ENCODE measurements at places on chromosomes 13 and 19.

DNA sequence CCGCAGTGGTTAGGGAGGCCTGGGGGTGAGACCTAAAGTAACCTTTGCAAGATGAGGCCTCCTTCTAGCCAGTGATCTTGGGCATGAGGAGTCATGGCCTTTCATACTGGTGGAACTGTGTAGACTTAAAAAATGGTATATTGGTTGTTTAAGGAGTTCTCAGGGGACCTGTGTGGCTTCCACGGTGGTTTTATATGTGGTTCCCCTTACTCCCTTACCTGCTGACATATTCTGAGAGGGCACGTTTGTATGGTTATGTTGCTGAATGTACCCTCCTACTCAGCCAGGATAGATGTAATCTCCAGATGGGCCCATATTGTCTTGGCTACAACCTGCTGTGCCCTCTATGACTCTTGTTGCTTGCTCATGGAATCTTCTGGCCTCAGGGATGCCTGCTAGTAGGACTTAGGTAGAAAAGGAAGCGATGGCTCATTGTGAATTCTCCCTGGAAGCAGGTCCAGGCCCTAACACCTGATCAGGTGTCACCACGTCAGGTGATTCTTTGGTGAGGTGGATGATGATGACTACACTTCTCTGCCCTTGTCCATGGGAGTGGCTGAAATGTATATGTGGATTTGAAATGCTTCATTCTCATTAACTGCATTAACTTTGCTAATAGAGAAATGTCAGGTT, 1.8 kb downstream of the ZNF460 start:
- DNase-seq, result peak; percentile 45

DNA sequence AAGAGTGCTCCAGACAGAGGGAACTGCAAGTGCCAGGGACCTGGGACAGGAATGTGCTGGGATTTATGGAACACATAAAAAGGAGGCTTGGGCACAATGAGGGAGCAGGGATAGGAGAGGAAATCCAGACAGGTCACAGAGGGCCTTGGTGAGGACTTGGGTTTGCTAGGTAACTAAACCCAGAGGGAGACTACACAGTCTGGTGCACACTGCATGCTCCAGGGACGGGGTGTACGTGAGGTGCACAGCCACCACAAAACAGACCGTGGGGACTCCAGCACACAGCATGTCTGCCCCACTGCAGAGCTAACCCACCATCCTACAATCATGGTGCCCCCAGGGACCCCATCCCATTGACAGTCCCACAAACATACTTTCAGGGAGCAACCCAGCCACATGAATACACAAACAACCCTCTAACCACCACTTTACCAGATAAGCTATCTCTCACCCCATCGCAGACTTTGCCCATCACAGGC, 5.5 kb upstream of the ZFP36 start:
- no peak for DNase-seq

- DNase-seq, result no peak
Observed at GRCh38 chr13:32923725-32924124, 92.5 kb upstream of the KL start.

DNA sequence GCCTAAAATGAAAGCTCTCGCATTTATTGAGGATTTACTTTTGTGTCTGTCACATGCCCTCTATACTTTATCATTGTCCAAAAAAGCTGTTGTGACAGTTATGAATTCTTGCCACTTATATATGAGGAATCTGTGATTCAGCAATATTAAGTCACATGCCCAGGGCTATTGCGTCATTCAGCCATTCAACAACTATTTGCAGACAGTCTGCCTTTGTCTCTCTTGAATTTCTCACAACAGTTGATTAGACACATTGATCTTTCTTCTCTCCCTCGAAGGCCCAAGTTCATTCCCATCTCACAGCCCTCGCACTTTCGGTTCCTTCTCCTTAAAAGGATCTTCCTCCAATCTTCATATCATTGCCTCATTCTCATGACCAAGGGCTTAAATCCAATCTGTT, 342.6 kb downstream of the MZT1 start:
- no peak for DNase-seq

DNA sequence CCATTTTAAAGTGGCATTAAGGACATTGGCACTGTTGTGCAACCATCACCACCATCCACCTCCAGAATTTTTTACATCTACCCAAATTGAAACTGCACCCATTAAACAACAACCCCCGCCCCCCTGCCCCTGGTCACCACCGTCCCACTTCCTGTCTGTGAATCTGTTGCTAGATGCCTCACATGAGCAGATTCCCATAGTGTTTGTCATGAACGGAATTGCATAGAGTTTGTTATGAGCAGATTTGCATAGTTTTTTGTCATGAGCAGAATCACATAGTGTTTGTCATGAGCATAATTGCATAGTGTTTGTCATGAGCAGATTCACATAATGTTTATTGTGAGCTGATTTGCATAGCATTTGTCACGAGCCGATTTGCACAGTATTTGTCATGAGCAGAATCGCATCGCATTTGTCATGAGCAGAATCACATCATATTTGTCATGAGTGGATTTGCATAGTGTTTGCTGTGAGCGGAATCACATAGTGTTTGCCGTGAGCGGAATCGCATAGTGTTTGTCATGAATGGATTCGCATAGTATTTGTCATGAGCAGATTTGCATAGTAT, 54.0 kb upstream of the GTF3A start:
- no peak for DNase-seq

DNA sequence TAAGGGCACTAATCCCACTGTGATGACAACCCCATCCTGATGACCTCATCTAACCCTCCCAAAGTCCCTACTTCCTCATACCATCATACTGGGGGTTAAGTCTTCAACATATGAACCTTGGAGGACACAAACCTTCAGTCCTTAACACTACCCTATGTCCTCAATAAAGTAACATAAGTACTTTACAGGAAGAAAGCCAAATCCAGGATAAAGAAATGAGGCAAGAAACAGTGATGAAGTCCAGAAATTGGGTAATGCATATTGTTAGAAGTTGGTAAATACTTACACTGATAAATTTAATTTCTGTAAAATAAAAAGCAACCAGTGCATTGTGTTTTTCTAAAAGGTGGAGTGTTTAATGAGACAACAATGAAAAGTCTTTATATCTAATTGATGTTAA, 284.8 kb upstream of the SOX21 start:
- DNase-seq, result no peak

DNA sequence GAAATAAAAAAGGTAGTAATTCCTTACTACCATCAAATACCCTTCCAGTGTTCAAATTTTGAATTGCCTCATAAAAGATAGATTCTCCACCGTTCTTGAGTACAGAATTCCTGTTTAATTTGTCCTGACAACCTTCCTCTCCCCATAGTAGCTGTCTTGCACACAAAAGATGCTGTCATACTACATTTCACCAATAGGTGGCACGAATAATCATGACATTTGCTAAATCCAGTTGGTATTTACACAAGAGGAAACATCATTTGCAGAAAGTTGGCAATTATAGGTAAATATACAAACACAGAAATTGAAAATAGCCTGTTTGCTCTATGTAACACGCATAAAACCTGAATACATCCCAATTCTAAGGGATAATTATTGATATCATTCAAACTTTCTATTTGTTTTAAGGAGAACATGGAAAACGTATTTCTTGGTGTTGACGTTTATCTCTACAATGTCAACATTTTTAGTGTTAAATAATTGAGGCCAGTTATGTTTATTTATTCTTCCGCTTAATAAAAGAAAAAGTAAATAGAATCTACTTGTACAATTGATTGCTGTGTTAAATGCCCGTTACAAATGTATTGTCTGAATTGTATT, 58.3 kb upstream of the CLDN10 start:
- DNase-seq, result no peak

DNA sequence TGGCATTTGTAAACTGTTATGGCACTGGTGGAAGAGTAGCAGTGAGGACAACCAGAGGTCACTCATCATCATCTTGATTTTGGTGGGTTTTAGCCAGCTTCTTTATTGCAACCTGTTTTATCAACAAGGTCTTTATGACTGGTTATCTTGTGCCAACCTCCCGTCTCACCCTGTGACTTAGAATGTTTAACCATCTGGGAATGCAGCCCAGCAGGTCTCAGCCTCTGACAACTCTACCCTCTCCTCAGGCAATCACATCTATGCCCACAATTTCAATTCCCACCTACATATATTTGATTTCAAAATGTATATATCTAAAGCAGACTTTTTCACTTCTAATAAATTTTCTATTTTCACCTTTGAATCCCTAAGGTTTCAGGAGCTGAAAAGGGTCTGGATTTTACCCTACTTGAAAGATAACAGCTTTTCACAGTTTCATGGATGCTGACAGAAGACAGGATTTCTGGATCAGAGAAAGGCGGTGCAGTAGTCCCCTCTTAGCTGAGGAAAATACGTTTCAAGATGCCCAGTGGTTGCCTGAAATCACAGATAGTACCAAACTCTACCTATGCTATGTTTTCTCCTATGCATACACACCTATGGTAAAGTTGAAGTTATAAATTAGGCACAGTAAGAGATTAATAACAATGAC, 1171.8 kb downstream of the DIAPH3 start:
- no peak for DNase-seq

DNA sequence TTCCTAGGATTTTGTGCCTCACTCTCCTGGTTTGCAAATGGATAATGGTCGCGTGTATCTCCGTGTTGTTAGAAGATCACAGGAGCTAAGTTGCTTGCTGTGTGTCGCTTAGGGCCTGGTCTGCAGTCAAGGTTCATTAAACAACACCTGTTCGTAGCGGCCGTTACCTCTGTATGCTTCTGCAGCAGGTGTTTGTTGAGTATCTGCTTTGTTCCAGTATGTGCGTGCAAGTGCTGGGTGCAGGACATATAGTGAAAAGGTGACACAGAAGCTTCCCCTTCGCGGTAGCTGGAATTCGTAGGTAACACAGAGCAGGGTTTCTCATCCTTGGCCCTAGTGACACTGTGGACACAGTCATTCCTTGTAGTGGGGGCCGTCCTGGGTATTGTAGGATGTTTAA, 5.4 kb downstream of the MED25 start:
- DNase-seq, result no peak

- peak; percentile 86 for DNase-seq
Observed at GRCh38 chr19:38213911-38214625, 10.0 kb downstream of the DPF1 start.

DNA sequence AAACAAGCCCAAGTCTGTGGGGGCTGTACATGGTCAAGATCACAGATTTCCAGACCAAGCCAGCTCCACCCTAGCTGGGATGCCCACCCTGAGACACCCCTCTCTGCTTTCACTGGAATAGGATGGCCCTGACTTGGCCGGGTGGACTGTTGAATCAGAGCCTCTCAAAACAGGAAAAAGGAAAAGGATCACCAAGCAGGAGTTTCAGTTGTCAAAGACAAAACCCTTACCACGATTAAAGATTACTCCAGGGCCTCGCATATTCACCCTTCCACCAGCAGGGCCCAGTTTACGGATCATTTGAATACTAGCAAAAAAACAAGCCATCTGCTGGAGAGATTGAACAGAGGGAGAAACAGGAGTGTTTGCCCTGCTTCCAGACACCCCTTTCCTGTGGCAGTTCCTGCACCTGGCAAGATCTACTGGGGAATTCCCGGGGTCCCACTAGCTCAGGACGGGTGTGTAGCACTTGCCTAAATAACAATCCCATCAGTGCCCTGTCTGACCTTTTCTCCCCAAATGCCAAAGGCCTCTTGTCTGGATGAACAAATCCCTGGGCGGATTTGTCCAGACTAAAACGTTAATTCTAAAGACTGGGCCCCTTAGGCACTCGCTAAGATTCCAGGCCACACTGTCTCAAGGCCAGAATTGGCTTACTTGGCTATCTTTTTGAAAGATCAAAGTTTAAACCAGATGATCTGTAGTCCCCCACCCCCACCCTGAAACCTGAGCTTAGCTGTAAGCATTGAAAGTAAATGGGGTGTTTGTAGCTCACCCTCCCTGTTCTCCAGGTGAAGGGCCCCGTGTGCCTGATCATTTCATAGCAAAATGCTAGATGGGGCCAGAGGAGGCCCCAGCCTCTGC, 38.4 kb downstream of the ACTN4 start:
- DNase-seq, result no peak

- DNase-seq, result no peak
Observed at GRCh38 chr13:90773681-90774080, 573.8 kb upstream of the MIR17HG start.

DNA sequence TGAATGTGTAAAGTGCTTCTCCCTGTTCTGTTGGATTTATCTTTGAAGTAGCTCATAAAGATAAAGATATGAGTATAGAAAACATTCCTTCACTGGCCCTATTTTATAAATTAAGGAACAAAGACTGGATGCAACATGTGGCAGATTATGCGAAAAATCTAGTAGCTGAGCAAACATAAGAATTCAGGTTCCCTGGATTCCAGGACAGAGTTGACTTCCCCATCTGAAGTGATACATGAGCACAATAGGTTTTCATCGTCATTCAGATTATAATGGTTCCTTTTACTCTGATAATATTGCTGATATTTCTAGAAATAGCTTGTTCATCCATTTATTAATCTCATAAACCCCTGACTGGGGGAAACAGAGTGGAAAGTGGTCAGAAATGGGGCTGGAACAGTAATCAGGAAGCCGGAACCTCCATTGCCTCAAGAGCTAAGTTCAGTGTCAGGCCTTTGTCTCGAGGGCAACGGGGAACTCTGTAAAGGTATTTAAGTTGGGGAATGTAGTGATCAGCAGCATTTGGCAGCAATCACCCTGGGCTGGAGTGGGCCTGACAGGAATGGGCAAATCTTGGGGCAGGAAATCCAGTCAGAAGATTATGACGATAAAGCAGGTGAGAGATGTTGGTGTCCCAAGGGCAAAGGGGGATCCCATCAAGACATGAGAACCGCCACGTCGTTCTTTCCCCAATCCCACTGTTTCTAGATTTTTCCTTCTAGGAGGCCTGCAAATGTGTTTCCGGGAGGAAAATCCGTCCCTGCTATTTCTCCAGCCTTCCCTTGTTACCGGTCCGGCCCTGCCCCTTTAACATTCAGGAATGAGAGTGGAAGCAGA, 232.5 kb upstream of the SERP2 start:
- DNase-seq, result no peak

GRCh38 chr13:113528101-113528812, 37.7 kb upstream of the DCUN1D2 start:
- DNase-seq, result no peak

DNA sequence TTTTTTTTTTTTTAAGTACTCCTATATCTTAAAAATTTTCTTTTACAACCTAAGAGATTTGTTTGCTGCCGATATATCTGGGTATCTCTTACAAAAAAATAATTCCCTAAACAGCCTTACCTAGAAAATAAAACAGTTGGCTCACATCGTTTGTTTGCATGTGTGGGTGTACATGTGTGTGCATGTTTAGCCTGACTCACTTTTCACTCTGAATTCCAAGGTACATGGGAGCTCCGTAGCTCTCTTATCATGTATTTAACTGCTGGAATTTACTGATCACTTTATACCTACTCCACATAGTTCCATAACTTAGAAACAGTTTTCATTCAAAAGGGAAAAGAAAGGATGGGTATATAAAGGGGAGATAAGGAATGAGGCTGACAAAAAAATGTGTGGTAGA, 616.5 kb downstream of the GPC6 start:
- DNase-seq, result no peak

GRCh38 chr19:47231215-47232054, 436 bp upstream of the BBC3 start:
- peak; percentile 91 for DNase-seq

DNA sequence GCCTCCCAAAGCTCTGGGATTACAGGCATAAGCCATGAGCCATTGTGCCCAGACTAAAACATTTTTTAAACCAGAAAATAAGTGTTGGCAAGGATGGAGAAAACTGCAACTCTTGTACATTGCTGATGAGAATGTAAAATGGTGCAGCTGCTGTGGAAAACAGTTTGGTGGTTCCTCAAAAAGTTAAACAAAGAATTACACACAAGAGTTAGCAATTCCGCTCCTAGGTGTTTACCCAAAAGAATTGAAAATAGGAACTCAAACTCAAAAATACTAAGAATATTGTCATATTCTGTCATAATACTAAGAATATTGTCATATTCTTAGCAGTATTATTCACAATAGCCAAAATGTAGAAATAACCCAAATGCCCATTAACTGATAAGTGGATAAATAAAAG, 39.7 kb upstream of the USP12 start:
- no peak for DNase-seq

Data from stimulated activated CD8-positive, alpha-beta memory T cell treated with anti-CD3 and anti-CD28 coated beads, Interleukin-4, amount 100 ng/mL, for 48 hours (primary cell).